GDM1 (cell line): ENCODE measurements at places on chromosomes 1 and 21.

- DNase-seq: no peak
These were observed 141.3 kb upstream of the NCAM2 start for GRCh38 chr21:20856926-20857325.

GRCh38 chr1:161119092-161119903 lies 1.4 kb downstream of the NIT1 start:
- DNase-seq: no peak

- DNase-seq: no peak
These were observed 147.8 kb downstream of the SLC45A1 start for GRCh38 chr1:8465692-8466091.

GRCh38 chr1:154851392-154852177 lies 18.5 kb downstream of the KCNN3 start:
- no peak for DNase-seq
